ENCODE measurements at places on chromosomes 2 and 18.

GRCh38 chr2:225122583-225123486, 80.6 kb upstream of the DOCK10 start:
- DNase-seq: no peak

- no peak for DNase-seq
Measured at GRCh38 chr2:99948010-99948409, 194.4 kb downstream of the AFF3 start.

GRCh38 chr2:219527076-219527394, 12.8 kb downstream of the ASIC4 start:
- DNase-seq: no peak

GRCh38 chr2:175742367-175742766, 259.7 kb downstream of the LNPK start:
- peak; percentile 9 for DNase-seq

GRCh38 chr2:28101892-28102291, 211.4 kb downstream of the BABAM2 start:
- no peak for DNase-seq

DNA sequence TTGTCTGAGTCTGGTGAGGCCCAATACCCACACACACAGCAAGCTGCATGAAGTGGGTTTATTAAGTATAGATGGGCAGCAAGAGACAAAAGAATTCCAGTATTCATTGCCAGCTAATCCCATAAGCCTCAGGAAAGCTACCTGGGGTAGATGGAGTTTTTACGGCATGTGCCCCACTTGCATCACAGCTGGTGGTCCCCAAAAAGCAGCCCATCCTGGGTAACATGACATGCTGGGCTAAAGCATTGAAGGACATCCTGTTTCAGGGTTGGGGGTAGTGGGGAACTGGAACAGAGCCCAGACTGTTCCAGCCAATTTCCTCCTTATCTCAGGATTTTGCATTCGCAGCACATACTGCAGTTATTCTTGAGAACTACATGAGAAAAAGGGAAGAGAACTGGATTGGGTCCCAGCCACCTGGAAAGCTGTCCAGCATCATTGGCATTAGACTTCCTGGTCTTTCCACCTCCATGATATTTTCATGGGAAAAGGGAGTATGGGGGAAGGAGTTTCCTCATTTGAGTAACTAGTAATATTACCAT, 240.1 kb upstream of the MMADHC start:
- DNase-seq: no peak

DNA sequence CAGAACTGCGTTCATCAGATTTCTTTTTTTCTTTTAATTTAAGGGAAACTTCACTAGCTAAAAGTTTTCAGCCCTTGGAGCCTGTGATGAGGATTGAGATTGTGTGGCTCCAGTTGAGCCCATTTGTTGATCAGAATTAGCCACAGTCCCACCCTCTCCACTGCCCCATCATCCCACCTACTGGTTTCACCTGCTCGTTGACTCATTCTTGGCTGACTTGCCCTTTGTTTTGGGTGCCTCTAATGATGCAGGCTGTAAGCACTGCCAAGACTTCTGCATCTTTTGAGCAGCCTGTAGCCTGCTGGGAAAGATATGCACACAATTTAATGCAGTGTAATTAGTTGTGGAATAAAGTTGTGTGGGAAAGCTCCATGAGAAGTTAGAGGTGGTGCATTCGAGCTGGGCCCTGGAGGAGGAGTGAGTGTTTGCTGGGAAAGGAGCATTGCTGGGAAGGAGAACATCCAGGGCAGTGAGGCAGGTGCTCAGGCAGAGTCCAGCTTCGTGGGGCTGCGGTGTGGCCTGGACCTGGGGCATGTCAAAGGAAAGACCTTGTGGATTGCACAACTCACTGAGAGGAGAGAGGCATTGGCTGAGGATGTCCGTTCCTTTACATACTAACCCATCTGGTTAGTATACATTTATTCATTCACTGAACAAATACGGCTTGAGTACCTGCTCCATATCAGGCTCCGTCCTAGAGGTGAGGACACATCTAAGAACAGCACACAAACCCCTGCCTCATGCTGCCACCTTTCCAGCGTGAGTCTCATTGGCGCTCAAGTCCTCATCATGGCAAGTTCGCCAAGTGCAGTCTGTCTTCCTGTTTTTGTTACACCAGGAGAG, 18.2 kb downstream of the ASPRV1 start:
- DNase-seq: no peak

DNA sequence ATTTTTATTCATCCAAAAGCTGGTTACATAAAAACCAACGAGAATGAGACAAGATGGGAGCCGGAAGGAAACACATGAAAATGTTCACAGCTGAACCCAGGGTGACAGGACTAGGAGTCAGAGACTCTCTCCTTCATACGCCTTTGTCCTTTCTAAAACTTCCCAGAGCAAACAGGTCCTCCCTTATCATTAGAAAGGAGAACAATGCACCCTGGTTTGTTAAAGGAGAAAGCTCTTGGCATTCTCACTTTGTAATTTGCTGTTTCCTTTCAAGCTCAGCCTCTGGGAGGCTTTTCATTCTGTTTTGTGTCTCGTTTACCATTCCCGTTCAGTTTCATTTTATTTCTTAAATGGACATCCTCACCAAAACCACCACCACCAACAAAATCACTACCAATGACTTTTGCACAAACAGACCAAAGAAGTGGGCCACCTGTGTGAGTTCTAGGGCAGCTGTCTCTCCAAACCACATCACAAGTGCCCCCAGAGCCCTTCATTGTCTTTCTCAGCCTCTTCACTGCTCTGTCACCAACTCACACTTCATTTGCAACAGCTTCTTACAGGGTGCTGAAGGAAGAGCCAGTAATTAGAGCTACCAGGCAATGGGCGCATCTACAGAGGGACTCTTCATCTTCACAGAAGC, 105.3 kb downstream of the HDAC4 start:
- DNase-seq: no peak

DNA sequence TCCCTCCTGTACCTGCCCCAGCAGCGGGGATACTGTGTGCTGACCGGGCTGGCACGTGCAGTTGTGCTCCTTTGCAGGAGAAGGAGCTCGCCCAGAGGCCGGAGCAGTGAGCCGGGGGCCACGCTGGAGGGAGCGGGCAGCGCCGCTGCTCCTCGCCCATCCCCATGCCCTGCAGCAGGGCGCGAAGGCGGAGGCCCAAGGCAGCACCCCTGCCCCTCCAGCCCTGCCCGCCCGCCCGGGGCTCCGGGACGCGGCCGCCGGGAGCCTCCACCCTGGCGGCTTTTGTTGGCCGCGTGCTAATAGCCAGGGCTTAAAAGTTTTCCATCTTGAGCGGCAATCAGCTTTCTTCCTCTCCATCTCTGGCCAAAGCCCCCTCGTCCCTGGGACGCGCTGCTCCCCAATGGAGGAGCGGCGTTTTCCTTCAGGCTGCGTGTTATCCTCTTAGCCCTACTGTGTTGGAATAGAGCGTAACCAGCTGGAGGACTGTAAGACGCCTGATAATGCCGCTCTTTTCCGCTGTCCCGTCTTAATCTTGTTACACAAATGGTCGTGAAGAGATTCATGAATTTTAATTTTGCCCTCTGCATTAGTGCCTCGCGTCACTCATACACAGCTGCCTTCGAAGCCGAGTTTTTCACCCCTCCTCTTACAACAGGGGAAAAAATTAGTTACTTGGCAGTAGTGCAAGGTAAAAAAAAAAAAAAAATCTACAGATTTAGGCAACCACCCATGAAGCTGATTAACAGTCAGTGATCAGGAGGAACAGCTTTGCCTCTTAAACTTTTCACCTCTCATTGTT, 172.9 kb upstream of the SIX3 start:
- DNase-seq: no peak

DNA sequence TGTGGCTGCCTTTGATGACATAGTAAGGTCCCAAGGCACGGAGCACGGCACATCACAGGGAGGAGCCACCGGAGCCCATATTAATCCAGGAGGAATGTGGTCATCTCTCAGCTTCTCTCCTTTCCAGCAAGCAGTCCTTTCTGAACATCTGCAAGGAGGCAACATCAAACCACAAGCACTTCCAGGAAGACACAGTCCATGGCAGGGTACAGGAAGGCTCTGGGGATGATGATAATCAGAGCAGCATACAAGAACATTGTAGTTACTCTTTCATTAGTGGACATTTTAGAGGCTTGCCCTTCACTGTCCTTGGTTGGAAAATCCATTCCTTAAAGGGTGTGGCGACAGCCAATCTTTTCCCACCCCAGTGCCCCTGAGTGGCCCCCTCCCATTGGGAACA, 31.1 kb downstream of the YPEL5 start:
- DNase-seq: no peak

All from HFF-Myc (cell line).